ENCODE measurements at places on chromosomes 13 and 19.

- no peak for DNase-seq
Measured at GRCh38 chr13:113345486-113345885, 18.4 kb downstream of the GRTP1 start.

DNA sequence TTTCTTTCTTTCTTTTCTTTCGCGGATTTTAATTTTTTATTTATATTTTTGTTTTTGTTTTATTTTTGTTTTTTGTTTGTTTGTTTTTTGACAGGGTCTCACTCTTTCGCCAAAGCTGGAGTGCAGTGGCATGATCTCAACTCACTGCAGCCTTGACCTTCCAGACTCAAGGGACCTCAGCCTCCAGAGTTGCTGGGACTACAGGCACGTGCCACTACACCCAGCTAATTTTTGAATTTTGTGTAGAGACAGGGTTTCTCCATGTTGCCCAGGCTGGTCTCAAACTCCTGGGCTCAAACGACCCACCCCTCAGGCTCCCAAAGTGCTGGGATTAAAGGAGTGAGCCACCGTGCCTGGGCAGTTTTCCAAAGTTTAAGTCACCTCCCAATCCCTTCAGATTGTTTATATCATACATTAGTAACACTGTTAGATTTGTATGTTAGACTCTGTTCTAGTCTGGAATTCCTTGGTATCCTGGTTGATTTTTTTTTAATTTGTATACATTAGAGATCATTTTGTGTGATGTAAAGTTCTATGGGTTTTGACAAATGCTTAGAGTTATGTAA is 597.3 kb downstream of the DCT start:
- DNase-seq: no peak

DNA sequence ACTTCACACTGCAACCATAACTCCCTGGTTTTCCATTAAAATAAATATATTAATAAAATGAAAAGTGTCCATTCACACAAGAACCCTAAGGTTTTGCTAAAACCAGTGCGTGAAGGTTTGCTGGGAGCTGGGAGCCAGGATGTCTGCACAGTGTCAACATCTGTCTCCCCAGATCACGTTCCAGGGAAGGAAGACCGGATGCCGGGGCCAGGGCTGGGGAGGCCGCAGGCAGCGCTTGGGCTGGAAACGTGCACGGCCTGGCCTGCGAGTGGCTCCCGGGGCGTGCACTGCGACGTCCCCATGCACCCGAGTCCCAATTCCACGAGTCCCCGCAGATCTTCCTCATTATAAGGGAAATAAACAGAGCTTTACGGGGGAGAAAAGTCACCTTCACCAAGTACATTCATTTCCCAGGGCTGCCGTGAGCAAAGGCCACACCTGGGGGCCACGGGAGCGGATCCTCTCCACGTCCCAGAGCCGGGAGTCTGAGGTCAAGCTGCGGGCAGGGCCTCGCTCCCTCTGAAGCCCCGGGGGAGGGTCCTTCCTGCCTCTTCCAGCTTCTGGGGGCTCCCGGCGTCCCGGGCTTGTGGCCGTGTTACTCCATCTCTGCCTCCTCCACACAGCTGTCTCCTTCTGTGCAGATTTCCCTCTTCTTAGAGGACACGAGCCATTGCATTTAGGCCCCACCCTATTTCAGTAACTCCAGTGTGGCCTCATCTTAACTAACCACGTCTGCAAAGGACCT is 12.8 kb downstream of the SHC2 start:
- DNase-seq: no peak

DNA sequence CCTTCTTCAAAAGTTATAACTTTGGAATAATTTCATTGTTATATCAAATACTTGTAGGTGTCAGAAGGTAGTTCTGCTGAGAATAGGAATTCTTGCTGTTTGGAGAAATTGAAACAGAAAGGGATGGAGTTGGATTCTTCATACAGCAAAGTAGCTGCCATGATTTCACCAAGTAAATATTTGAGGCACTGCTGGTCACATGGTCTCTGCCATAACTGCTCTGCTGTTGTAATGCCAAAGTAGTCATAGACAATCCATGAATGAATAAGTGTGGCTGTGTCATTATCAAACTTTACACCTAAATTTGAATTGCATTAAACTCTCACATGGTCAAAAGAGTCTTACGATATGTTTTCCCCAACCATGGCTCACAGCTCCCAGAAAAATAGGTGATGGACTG is 308.6 kb downstream of the GPC6 start:
- DNase-seq: no peak

- DNase-seq: peak; percentile 53
Measured at GRCh38 chr13:97223711-97224541, 1.8 kb downstream of the MBNL2 start.

GRCh38 chr13:36067746-36068381 is 63.3 kb downstream of the DCLK1 start:
- no peak for DNase-seq

GRCh38 chr13:36848199-36848982 is 29.4 kb downstream of the RFXAP start:
- DNase-seq: no peak

- no peak for DNase-seq
Measured at GRCh38 chr13:107138486-107138885, 570.5 kb upstream of the ARGLU1 start.

GRCh38 chr19:57241176-57241575 is 744 bp downstream of the ZNF805 start:
- no peak for DNase-seq

DNA sequence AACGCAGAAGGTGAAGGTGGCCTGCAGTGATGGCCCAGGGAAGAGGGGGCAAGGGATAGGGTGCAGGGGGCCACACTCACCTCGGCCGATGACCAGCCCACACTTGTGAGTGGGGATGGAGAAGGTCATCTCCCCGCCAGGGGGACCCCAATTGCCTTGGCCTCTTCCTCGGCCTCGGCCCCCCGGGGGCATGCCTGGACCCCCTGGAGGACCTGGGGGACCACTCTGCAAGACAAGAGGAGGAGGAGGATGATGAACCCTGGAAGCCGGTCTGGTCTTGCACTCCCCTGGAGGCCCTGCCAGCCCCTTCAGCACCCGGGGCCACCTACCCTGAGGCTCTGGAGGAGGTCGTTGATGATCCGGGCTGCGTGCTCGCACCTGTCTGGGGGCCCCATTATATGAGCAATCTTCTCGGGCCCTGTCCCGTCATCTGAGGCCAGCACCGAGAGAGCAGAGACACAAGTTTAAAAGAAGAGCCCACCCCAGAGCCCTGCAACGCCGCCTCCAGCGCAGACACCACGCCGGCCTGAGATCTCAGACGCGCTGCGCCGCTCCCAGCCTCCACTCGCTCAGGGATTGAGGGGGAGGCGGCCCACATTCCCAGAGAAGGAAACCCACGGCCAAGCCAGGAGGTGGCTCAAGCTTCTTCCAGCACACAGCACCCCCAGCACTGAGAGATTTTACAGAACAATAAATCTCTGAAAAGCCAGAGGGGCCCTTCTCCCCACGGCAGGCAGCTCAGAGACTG is 7.8 kb downstream of the KHSRP start:
- DNase-seq: no peak

DNA sequence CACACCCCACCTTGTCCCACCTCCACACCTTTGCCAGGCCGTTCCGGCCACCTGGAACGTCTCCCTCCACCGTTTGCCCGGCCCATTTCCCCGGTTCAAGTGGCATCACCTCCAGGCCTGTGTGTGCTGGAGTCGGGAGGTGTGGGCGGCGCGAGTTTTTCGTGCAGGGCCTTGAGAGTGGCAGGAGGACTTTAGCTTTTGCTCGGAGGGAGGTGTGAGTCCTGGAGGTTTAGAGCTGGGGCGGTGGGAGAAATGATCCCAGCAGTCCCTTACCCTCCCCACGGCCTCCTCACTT is 4.3 kb upstream of the PALM start:
- no peak for DNase-seq

DNA sequence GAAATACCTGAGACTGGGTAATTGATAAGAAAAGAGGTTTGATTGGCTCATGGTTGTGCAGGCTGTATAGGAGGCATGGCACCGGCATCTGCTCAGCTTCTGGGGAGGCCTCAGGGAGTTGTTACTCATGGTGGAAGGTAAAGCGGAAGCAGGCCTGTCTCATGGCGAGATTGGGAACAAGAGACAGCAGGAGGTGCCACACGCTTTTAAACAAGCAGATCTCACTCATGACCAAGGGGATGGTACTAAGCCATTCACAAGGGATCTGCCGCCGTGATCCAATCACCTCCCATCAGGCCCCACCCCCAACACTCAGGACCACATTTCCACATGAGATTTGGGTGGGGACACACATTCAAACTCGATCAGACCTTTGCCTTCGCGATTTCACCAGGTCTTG is 86.2 kb downstream of the ANKRD10 start:
- no peak for DNase-seq

DNA sequence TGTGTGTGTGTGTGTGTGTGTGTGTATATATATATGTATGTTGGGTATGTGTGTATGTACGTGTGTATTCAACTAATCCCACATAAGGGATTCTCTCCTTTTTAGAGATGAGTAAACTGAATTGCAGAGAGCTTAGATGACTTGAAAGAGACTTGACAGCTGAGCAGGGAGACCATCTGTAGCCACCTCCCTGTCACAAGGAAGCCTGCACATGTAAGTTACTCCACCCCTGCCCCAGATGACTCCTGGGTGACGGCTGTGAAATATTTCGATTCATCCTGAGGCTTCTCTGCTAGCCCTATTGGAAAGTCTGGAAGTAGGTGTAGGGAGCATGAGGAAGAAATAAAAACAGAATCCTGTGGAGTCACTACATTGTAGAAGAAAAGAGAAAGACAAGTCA is 480.4 kb downstream of the FOXO1 start:
- DNase-seq: no peak

DNA sequence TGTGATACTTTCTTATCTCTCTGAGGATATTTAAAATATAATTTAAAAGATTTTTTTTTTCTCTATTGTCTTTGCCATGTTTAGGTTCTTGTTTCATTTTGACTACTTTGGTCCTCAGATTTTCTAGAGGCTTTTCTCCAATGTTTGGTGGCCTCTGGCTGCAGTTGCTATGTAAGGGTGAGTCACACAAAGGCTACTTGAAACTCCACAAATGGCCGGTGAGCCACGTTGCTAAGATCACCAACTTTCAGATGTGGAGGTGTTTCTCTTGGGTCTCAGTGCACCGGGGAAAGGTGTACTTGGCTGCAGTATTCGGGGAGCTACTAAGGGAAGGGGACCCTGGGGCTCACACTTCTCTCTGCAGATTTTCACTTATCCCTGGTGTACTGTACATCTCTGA is 248.1 kb downstream of the HS6ST3 start:
- no peak for DNase-seq

GRCh38 chr13:46542833-46543232 is 10.1 kb upstream of the LRCH1 start:
- DNase-seq: no peak

GRCh38 chr19:1011831-1012333 is 9.0 kb downstream of the TMEM259 start:
- no peak for DNase-seq

GRCh38 chr13:68185444-68186141 is 955.5 kb upstream of the PCDH9 start:
- no peak for DNase-seq

All from LoVo (cell line).